Activated CD4-positive, alpha-beta T cell treated with anti-CD3 and anti-CD28 coated beads for 1 hour (primary cell): ENCODE measurements at places on chromosomes 6 and 20.

- no peak for DNase-seq
Observed at GRCh38 chr20:23647346-23647745, 9.6 kb upstream of the CST3 start.

DNA sequence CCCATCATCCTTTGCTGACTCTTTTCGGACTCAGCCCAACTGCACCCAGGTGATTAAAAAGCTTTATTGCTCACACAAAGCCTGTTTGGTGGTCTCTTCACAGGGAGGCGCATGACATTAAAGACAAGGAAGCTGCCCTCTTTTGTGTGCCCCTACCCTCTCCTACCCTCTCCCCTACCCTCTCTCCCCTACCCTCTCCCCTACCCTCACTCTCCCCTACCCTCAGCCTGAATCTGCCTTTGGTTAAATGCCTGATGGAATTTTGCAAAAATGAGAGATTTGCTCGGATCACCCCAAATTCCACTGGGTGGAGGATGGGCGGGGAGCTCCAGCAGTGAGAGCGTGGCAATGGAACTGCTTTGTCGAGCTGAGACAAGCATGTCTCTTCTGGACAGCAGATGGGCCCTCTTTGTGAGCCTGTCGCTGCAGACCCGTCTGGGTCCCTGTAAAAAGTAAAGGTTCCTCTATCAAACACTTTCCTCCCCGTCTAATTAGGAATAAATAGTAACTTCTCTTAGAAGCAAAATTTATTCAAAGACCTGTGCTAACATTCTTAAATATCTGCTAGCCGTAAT lies 76.4 kb upstream of the MLN start:
- DNase-seq: no peak

GRCh38 chr6:147941143-147941542 lies 401.5 kb upstream of the SASH1 start:
- no peak for DNase-seq

GRCh38 chr6:105968603-105969333 lies 117.4 kb upstream of the PRDM1 start:
- no peak for DNase-seq

DNA sequence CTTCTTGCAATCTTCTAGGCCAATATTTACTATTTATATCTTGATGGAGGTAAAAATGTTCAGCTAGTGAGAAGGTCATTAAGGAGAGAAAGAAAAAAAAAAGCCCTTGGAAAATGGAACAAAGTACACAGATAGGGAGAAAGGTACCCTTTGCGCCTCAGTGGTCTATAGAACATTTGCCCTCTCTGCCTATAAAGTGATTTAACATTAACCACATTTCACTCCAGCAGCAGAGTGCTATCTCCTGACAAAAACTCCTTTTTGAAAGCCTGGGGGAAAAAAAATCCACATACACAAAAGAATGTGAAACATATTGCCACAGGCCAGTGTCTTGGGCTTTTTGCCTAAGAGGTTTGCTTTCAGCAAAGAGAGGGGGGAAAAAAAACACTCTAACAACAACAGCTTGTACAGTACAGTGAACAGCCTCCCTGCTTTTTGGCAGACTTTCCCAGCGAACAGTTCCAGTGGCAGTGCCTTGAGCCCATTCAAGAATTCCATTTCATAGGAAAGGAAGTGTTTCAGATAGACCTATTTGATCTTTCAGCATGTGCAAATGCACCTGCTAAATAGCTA lies 695 bp downstream of the ARHGAP18 start:
- DNase-seq: no peak

- no peak for DNase-seq
Observed at GRCh38 chr6:53312355-53312754, 36.4 kb downstream of the ELOVL5 start.

- DNase-seq: no peak
Observed at GRCh38 chr6:17311595-17312311, 30.6 kb downstream of the RBM24 start.

GRCh38 chr6:17927705-17928104 lies 59.7 kb downstream of the KIF13A start:
- DNase-seq: no peak

DNA sequence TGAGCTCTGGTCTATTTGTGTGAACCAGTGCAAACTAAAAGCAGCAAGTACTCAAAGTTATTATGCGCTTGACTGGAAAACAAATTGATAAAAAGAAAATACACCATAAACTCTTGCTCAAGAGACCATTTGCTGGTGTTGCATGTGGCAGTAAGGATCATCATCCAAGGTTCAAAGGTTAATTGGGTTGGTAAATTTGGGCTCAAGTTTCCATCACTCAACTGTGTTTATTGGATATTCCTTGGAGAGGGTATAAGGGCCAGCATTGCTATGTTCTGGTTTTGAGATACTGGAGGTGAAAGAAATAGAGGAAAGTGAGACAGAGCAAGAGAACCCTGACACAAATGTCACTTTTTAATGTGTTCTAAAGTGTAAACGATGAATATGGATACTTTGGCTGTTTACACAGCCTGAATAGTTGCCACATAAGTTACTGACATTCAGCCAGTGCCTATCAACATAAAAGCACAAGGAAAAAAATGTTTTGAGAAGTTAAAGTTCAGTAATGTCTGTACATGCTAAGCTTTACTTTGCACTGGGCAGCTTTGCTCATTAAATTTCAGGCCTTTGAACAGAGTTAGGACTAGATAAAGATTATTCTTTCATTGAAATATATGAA lies 736.1 kb downstream of the HDGFL1 start:
- DNase-seq: no peak

DNA sequence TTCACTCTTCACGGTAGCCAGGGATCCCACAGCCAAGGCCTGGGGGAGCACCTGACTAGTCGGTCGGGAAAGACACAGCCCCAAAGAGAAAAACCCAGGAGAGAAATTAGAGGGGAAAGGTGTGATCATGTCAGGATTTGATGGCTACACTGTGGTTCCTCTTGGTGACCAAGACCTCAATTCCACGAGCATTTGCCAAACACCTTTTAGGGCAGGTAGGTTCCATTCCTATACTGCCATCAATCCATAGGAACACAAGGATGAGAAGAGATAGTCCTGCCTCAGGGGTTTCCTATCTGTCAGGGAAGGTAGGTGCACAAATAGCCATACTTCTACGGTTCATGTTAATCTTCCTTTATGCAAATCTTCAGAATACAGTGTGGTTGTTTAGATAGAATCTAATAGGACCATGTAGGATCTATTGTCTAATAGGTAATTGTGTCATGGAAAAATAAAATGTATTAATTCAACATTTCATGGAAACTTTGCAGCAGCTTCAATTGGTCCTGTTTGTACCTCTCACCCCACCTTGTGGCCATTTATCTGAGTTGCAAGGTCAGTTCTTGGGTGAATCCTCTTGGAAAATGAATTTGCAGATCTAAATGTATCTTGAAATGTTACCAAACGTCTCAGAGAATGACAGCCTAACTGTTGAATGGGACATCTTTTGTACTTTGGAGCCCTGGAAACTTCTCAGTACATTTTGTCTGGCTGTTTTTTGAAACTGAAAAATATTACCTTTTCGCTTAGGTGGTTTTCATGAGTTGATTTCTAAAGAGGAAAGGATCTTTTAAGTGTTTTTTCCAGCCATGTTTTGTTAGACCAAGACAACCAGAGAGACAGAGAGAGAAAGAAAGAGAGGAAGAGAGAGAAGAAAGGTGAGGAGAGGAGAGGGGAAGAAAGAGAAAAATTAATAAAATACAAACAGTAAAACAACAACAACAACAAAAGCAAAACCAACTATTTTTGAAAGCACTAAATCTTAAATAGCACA lies 33.7 kb upstream of the IYD start:
- DNase-seq: no peak

DNA sequence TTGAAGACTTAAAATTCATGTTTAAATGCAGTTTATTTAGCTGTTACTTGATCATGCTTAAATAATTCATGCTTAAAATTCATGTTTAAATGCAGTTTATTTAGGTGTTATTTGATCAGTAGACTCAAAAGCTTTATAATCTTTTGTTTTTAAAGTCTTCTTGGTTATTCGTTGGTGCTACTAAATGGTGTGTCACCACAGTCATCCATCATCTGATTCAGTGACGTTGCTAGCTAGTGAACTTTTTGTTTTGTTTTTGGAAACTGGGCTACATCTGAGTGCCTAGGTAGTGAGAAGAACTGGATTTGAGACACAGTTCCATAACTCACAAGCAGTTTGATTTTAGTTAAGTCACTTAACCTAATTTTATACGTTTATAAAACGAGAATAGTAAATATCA lies 20.9 kb downstream of the SCAF8 start:
- DNase-seq: no peak

- no peak for DNase-seq
Observed at GRCh38 chr20:44566811-44567210, 15.6 kb upstream of the PKIG start.

- DNase-seq: no peak
Observed at GRCh38 chr20:51797357-51798025, 4.8 kb downstream of the SALL4 start.

GRCh38 chr6:169829786-169830185 lies 78.4 kb downstream of the ERMARD start:
- DNase-seq: no peak

DNA sequence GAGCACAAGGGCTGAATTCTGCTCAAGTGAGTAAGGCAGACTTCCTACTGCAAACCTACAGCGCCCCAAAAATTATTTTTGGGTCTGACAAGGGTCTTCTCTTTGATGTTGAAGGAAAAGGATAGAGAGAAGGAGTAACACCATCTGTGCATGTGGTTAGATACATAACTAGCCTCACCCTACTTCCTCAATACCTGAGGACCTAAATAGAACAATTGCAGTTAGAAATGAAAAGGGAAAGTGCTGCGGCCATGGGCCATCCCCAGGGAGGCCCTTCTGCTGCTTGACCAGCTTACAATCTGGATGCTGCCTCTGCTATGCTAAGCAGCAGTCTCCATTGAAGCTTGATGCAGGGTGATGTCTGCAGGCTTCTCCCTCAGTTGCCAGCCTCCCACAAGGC lies 63.2 kb upstream of the ARMH2 start:
- DNase-seq: no peak

GRCh38 chr20:9500121-9500520 lies 14.3 kb upstream of the LAMP5 start:
- no peak for DNase-seq
